ENCODE measurements at places on chromosomes 6 and 20.
A peak's percentile ranks its signal among the peaks of the same experiment; 100 is the strongest.

- DNase-seq: no peak
Measured at GRCh38 chr6:119166024-119166784, 87.7 kb upstream of the FAM184A start.

GRCh38 chr6:35027807-35028206 is 113.3 kb downstream of the TCP11 start:
- no peak for DNase-seq

GRCh38 chr6:99789767-99790166 is 183.1 kb downstream of the PRDM13 start:
- no peak for DNase-seq

DNA sequence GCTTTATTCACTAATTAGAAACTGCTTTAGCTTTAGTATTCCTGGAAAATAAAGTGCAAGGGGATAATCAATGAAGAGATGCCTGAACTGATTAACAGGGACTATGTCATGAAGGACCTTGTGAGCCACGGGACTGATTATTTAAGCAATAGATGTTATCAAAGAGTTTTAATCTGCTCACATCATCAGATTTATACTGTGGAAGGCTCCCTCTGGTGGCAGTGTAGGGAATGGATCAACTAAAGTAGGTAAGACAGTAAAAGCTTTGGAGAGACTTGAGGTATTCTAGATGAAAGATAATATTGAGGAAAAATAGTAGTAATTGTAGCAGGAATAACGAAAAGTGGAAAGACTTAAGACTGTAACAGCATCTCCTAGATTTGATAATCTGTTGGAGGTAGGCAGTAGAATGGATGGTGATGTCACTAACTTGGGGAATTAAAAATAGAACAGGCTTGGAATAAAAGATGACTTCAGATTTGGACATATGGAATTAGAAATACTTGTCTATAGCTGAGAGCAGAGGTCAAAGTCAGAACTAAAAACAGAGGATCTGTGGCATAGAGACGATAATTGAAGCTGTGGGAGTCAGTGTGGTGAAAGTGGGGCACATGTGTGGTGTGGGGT is 80.3 kb upstream of the HTR1E start:
- DNase-seq: peak; percentile 23

- no peak for DNase-seq
Measured at GRCh38 chr6:13496513-13497190, 9.3 kb upstream of the GFOD1 start.

GRCh38 chr6:37479266-37479854 is 20.3 kb downstream of the CCDC167 start:
- DNase-seq: no peak

DNA sequence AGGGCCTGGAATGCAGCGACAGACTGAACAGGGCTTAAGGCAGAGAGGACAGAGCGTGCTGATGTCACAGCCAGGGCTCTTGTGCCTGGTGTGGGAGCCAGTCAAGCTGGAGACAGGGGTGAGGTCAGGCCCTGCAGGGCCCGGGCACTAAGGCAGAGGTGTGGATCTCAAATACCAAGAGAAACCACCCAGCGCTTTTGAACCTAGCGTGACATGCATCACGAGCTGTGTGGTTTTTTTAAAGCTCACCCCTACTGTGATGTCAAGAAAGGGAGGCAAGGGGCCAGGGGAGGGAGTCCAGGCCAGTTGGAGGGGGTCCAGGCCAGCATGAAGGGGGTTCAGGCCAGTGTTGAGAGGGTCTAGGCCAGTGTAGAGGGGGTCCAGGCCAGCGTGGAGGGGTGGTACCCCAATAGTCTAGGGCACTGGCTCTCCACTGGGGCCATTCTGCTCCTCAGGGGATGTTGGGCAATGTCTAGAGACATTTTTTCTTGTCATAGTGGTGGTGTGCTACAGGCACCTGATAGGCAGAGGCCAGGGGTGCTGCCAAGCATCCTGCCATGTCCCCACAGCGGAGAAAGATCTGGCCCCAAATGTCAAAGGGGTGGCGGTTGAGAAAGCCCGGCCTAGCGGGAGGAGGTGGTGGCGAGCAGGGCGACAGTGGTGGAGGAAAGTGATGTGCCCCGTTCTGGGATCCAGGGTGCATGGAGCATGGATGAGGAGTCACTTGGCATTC is 42.6 kb downstream of the RBM38 start:
- DNase-seq: no peak

GRCh38 chr6:104601131-104601651 is 258.5 kb downstream of the HACE1 start:
- DNase-seq: no peak

- DNase-seq: no peak
Measured at GRCh38 chr20:63519668-63520503, 679 bp upstream of the PPDPF start.

- DNase-seq: no peak
Measured at GRCh38 chr6:41705311-41705995, 30.0 kb downstream of the TFEB start.

- no peak for DNase-seq
Measured at GRCh38 chr6:159665868-159666635, 27.0 kb downstream of the SOD2 start.

DNA sequence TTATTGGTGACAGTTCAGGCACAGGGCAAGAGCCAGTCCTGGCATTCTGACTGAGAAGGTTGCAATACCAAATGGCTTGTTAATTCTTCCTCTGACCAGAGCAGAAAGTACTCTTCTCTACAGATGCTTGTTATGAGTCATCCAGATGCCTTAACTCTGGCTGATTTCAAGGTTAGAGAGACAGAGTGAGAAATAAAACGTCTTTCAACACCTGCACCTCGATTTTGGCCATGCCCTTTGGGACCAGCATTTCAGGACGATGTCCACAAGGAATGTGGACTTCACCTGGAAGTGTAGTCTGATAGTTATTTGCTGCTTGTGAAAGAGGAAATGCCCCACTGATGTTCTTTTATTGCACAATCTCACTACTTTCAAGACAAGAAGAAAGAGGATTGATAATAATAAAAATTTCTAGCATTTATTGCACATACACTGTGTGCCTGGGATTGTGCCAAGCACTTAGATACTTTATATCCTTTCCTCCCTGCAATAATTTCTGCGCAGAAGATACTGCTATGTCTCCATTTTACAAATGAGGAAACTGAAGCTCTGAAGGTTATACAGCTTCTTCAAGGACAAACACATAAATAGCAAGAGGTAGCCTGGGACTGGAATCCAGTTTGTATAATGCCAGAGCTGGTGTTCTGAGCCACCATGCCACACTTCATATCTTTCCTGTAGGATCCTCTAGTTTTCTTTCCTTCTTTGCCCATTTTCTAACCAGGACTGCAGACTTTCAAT is 33.5 kb upstream of the MCM3 start:
- DNase-seq: no peak

- no peak for DNase-seq
Measured at GRCh38 chr20:43442282-43442880, 15.3 kb upstream of the SRSF6 start.

DNA sequence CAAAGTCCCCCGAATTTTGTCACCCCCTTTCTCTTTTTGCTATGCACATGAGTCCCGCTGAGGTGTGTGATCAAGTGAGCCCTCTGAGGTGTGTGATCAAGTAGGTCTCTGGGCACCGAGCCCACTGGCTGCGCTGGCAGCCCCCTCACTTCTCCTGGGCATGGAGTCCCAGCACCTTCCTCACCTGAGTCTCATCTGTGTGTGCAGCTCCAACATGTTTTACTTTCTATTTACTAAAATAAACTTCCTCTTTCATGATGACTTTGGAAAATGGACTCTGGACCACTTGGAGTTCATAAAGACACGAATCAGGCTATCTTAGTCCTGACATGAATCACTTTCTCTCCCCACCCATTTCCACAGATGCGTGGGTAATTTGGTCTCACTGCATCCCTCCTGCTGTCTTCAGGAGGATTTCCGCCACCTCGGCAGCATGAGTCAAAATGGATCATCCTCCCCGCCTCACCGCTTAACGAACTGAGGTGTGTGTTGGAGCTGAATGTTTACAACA is 39.8 kb downstream of the PRDM1 start:
- no peak for DNase-seq

DNA sequence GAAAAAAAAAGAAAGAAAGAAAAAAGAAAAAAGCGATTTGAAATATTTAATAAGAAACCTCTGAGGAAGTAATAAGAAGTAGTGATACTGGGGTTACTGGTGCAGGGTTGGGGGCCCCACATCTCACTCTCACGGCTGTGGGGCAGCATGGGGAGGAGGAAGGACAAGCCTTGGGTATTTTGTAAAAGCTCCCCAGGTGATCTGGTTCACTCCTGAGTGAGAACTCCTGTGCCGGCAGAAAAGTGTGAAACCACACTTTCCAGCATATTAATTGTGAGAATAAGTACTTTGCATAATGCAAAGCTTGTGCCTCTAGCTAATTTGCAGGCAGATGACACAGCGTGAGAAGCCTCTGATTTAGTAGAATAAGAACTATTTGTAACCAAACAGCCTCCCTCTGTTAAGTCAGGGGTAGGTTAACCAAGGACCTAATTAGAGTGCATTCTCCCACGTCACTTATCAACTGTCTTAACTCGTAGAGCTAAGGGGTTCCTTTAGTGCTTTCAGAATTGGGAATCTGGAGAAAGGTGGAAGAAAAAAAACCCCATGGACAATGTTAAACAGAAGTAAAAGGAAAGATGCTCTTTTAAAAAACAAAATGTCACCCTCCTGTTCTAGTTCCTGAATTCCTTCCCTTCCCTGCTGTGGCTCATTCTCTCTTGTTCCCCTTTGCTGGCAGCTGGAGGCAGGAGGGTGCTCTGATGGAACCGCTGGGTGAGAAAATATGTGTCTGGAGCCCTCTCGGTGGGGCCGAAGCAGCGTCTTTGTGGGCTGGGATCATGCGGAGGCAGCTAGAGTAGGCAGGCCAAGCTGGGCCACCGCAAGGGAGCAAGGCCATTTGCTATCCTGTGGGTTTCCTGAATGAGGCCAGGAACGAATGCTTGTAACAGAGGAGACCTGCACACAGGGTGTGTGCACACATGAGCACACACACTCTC is 108.7 kb downstream of the FYN start:
- peak; percentile 59 for DNase-seq

DNA sequence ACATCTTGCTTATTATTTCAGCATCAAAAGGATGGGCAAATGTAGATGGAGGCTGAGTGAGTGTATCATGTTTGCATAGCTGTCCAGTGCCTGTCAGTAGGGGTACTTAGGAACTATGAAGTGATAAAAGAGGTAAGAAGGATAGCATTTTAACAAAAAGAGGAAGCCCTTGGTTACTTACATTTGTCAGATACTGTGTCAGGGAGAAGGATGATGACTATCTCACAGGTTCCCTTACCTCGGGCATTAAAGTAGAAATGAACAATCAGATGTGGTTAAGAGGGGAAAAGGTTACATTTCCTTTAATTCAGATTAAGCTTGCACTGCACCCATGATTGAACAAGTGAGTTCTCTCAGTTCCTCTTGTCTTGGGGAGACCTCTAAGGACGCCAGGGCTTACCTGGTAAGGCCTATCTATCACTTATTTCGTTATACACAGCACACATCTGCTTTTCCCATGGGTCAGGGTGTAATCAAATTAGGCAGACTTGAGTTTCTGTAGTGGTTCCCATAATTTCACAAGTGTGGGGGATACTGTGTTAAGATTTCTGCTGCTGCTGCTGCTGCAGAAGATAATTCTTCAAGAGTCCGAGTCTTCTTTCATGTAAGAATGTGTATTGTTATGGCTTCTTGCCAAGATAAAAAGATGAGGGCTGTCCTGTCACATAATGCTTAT is 4.5 kb downstream of the FOXO3 start:
- DNase-seq: no peak

DNA sequence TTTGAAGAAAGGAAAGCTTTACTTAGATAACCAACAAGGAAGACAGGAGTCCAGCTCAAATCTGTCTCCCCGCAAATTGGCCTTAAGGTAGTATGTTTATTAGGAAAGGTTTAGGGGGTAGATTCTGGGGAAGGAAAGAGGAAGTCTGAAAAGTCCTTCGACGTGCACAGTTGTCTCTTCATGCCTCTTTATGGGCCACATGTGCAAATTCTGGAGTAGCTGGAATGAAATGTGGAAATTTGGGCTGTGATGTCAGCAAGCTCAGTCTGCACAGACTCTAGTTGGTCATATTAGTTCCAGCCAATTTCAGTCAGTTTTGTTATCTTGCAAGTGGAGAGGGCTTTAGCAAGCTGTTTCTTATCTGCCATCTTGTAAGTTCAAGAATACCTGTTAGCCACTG is 50.1 kb downstream of the NUP153 start:
- DNase-seq: no peak

GRCh38 chr6:113995634-113996033 is 24.7 kb upstream of the HDAC2 start:
- no peak for DNase-seq

DNA sequence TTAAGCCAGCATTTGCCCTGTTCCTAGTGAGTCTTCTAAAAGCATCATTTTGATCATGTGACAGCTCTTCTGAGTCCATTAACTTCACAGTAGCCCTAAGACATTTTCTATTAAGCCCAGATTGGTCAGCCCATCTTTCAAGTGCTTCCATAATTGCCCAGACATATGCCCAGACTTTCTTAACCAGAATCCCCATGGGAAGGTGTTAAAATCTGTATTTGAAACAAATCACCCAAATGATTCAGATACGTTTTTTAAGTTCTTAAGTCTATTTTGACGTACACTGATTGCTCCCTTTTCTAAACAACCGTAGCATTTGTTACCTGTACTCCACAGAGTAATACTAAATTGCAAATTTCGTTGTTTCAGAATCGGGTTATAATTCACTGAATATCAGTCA is 89.3 kb downstream of the BCAS1 start:
- DNase-seq: no peak

DNA sequence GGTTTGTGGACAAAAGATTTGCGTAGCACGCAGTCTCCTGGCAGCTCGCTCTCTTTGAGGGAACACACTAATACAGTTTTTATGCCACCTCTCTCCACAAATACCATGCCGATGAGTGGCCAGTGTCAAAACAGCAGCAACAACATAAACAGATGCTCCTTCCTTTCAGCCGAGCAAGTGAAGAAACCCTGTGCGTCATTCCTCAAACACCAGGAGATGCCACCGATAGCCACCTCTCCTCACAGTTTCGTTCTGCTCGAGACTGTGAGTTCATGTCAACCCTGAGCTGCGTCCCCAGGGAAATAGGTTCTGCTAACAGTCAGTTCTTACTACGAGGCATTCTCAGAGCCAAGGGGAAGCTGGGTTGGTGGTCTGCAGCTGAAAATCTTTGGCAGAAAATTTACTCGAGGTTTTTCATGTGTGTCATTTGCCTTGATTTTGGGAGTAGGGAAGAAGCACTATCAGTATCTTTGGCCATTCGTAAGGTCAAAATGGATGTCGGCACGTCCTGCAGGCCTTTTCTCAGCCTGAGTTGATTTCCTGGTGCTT is 59.9 kb downstream of the EYA2 start:
- no peak for DNase-seq

GRCh38 chr6:137944793-137945498 is 77.9 kb downstream of the TNFAIP3 start:
- no peak for DNase-seq

GRCh38 chr6:33768644-33769120 is 20.2 kb downstream of the LEMD2 start:
- peak; percentile 14 for DNase-seq
